ENCODE measurements at places on chromosomes 1 and 21.

- peak; percentile 74 for DNase-seq
Observed at GRCh38 chr1:234963180-234963903, 165.3 kb downstream of the TOMM20 start.

DNA sequence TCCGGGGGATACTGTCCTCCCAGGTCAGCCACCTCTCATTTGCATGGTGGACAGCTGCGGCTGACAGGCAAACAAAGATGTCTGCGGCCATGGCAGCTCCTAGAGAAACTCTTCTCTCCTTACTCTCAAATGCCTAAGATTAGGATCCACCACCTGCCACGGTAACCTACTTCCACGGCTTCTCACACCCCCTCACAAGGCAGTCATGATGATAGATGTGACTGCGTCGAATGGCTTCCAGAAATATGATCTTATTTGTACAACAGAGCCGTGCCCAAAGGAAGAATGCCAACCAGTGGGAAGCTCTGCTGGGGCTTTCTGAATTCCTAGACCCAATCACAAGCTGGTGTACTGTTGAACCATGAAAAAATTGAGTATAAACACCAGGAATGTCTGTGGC is 73.4 kb downstream of the BACE2 start:
- no peak for DNase-seq

DNA sequence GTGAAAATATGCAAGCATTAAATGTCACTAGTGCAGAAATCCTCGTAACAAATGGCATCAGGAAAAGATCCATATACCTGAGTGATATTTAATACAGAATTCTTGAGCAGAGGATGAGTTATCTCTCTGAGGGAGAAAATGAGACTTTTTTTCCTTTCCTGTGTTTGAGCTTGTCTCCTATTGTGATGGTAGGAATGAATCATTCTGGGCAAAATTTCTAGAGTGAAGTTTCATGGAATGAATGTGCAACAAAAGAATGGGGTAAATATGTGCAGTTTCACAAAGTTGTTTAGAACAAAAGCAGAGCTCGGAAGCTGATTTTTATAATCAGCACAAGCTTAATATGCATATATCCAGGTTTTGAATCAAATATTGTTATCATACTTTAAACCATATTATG is 4.6 kb downstream of the CTPS1 start:
- no peak for DNase-seq

GRCh38 chr1:180167021-180167701 is 12.5 kb downstream of the QSOX1 start:
- no peak for DNase-seq

DNA sequence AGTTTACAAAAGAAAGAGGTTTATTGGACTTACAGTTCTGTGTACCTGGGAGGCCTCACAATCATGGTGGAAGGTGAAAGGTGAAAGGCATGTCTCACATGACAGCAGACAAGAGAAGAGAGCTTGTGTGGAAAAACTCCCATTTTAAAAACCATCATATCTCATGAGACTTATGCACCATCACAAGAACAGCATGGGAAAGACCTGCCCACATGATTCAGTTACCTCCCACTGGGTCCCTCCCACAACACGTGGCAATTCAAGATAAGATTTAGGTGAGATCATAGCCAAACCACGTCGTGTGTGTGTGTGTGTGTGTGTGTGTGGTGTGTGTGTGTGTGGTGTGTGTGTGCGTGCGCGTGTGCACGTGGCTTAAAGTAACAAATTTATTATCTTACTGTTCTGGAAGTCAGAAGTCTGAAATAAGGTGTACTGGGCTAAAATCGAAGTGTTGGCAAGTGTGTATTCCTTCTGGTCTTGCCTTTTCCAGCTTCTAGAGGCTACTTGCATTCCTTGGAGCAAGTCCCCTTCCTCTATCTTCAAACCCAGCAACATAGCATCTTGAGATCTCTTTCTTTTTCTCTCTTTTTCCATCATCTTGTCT is 48.1 kb upstream of the MPC2 start:
- DNase-seq: no peak

- DNase-seq: no peak
Observed at GRCh38 chr1:248805876-248806275, 19.8 kb downstream of the SH3BP5L start.

GRCh38 chr1:156904187-156904959 is 10.9 kb downstream of the PEAR1 start:
- no peak for DNase-seq

DNA sequence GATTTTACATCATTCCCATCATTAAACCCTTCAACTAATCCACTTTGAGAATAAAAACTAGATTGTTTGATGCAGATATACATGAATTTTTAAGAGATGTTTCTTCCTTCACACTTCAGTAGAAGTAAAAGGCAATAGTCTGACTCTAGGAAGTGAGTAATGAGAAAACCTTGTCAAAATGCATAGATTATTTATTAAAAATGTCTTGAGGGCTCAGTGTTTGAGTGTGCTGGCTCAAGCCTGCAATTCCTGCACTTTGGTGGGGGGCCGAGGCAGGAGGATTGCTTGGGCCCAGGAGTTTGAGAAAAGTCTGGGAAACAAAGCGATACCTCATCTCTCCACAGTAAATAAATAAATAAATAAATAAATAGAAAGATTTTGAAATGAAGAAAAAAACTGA is 177.1 kb downstream of the NEGR1 start:
- no peak for DNase-seq

GRCh38 chr1:98203466-98203865 is 282.6 kb upstream of the DPYD start:
- DNase-seq: no peak

DNA sequence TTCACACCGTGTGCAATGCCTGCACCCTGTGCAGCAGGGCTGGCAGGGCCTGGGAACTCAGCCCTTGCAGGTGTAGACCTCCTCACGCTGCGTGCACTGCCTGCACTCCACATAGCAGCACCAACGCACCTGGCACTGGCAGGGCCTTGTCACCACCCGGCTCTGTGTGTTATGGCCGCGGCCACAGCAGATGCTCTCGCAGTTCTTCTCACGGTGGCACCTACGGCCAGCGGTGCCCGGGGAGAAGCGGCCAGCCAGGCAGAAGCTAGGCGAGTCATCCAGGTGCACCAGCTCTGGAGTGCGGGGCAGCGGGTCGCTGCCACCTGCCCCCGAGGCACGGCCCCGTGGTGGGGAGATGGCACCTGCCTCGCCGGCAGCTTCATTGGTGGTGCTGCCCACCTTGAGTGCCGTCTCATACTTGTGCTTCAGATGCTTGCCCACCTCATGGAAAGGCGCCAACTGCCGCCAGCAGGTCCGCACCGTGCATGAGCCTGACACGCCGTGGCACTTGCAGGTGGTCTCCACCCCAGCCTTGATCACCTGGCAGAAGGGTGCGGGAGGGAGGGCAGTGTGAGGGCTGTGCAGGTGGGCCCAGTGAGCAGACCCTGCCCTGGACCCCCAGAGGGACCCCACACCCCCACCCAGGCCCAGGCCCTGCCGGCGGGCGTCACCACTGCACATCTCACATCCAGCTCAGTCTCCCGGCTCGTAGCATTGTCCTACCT is 26.1 kb downstream of the WNT9A start:
- no peak for DNase-seq

GRCh38 chr1:198864695-198865094 is 225.9 kb downstream of the PTPRC start:
- no peak for DNase-seq

GRCh38 chr1:46708121-46708520 is 10.8 kb downstream of the EFCAB14 start:
- DNase-seq: no peak

GRCh38 chr1:15799928-15800835 is 7.3 kb downstream of the UQCRHL start:
- no peak for DNase-seq

GRCh38 chr21:42460391-42461184 is 35.4 kb downstream of the RSPH1 start:
- no peak for DNase-seq

GRCh38 chr1:212035835-212036605 is 472 bp downstream of the DTL start:
- no peak for DNase-seq

GRCh38 chr21:44643741-44644310 is 2.4 kb upstream of the KRTAP10-11 start:
- no peak for DNase-seq

- no peak for DNase-seq
Observed at GRCh38 chr1:29471487-29472313, 235.4 kb downstream of the PTPRU start.

GRCh38 chr21:34252751-34253150 is 111.1 kb upstream of the KCNE2 start:
- DNase-seq: no peak

DNA sequence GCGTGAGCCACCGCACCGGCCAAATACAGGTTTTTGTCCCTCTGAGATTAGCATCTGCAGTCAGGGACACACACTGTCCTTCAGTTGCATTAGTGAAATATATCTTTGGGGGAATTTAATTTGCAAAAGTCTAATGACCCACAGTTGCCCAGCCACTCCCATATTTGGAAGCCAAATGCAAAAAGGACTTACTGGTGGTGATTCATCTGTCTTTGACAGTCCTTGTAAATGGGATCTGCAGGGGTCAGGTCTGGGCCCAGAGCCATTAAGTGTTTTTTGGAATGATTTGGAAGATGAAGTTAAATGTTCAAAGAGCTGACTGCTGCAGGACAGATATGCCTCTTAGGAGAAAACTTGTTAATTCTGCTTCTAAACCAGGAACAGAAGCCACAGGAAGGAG is 44.6 kb upstream of the DNASE2B start:
- DNase-seq: no peak

- DNase-seq: no peak
Observed at GRCh38 chr1:160489513-160490261, 33.4 kb downstream of the SLAMF6 start.

GRCh38 chr1:37947364-37947763 is 511 bp upstream of the INPP5B start:
- DNase-seq: no peak

DNA sequence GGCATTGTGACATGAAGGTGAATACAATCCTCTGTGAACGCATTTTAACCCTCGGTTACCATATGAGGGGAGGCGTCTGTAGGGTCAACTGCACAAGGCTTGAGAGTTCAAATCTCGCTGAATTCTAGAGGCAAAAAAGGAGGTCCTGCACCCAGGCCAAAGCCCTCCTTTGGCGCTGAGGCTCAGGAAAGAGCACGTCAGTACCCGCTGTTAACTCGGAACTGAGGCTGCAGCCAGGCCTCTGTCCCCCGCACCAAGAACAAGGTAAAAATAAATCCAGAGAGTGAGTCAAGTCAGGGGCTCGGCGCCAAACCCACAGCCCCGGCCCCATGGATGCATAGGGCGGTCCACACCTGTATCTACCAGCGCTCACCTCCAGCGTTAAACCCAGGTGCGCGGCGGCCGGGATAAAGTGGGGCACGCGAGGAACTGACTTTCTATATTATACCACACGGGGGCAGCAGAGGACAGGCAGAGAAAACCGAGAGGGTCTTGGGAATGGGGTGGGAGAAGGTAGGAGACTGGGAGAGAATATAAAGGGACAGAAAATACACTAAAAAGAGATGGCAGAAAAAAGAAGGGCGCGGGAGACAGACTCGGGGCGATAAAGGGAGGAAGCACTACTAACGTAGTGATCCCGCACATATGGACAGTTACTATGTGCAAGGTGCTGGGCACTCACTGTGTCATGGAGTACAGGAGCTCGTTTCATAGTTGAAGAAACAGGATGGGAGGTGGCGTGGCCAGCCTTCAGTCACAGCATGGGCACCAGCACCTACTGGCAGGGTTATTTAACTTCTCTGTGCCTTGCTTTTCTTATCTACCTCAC is 54.9 kb downstream of the DMRTA2 start:
- DNase-seq: peak; percentile 1

- no peak for DNase-seq
Observed at GRCh38 chr1:62457955-62458354, 21.1 kb downstream of the USP1 start.

GRCh38 chr1:247421074-247421473 is 5.1 kb downstream of the NLRP3 start:
- no peak for DNase-seq

- no peak for DNase-seq
Observed at GRCh38 chr1:28577738-28578536, 14.1 kb upstream of the RAB42 start.

GRCh38 chr1:194366705-194367104 is 1180.3 kb upstream of the B3GALT2 start:
- DNase-seq: peak; percentile 40

DNA sequence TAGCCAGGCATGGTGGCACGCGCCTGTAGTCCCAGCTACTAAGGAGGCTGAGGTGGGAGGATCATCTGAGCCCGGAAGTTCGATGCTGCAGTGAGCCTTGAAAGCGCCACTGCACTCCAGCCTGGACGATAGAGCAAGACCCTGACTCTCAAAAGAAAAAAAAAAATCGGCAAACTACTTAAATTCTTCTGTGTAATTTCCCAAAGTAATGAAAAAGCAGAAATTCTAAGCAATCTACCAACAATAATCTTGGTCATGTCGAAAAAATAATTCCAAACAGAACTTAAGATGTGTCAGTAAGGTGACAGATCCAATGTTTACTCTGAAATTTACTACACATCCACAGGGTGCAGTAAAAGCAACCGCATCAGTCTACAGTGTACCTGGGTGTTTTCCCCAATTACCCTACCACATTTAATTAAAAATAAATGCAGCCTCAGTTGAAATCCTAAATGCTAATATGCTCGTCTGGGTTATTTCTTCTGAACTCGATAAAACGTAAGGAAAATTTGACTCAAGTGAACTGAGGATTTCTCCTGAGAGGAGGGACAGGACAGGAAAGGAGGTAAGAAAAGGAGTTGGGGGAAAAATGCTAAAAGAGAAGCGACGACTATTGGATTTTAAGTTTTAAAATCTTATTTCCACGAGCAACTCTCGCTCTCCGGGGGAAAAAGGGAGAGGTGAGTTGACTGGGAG is 801 bp downstream of the EPRS1 start:
- DNase-seq: no peak

- DNase-seq: no peak
Observed at GRCh38 chr1:163298365-163298764, 23.4 kb upstream of the NUF2 start.

DNA sequence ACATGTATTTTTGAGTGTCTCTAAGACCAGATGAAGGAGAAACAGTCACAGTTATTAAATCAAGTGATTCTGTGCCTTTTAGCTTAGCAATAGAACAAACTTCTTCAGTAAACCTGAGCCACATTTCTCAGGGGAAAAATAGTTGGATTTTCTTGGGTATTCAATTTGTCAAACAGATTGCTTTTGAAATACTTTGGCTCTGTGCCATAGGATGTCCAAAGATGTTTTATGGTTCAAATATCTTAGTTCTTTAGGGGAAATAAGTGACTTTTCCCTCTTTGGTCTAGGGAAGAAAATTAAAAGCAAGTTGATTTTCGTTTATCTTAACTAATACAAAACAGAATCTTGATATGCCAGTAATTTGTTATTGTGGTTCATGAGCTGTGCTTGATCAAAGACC is 125.9 kb downstream of the ATP5PO start:
- peak; percentile 48 for DNase-seq

DNA sequence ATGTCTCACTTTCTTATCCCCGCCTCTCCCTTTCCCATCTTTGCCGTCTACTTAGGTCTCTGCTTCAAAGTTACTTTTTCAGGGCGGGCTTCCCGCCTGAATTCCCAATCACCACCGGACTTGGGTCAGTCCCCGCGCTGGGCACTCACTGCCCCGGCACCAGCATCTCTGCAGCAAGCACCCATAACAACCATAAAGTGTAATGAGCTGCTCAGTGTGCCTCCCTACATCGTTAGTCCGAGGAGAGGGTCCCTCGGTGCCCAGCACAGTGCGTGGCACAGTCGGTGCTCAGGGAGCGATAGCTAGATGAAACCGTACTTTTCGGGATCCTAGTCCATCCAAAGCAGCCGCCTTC is 633 bp upstream of the CTPS1 start:
- no peak for DNase-seq

GRCh38 chr1:170009551-170009950 is 64.9 kb downstream of the KIFAP3 start:
- DNase-seq: no peak

Data from fibroblast of skin of left quadriceps (primary cell).